ENCODE measurements at places on chromosomes 1 and 21.

DNA sequence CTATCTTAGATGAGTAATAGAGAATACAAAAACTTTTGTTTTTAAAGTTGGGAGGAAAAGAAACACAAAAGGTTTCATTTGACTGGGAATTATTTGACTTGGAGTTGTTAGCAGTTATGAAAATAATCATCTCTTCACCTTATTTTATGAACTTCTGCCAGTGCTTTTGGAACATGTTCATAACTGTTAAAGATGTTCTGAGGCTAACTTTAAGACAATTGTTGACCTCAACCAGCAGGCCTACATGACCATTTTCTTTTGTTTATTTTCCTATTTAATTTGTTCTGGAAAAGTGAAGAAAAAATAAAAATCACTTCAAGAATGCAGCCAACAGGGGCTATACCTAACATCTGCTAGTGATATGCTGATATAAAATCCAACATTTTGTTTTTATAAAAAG is 37.4 kb downstream of the JAM2 start:
- no peak for DNase-seq

GRCh38 chr1:48048064-48048463 is 50.9 kb upstream of the TRABD2B start:
- DNase-seq: peak; percentile 71

- DNase-seq: no peak
Observed at GRCh38 chr1:73327180-73327793, 870.7 kb downstream of the LRRIQ3 start.

GRCh38 chr1:19416921-19417470 is 68.3 kb downstream of the CAPZB start:
- DNase-seq: no peak

DNA sequence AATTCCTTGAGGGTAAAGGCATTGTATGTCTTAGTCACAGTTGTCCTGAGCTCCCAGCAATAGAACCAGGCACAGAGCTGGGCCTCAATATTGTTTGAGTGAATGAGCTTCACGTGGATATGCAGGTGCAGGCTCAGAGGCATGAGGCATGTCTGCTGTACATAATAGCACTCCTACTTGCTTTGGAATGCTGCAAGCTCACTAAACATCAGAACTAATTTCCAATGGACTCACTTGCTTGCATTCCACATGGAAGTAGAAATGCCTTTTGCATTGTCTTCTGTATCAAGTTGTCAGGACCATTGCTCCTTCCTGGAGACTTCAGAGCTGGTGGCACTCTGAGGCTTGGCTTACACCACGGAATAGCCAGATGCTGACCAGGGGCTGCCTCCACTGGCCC is 37.1 kb downstream of the INAVA start:
- DNase-seq: no peak

GRCh38 chr1:4210043-4210442 is 310.0 kb upstream of the C1orf174 start:
- DNase-seq: no peak

- peak; percentile 55 for DNase-seq
Observed at GRCh38 chr21:23968722-23969647, 1638.3 kb downstream of the MRPL39 start.

GRCh38 chr1:165600793-165601192 is 30.2 kb upstream of the MGST3 start:
- DNase-seq: no peak
